Activated CD4-positive, alpha-beta T cell treated with anti-CD3 and anti-CD28 coated beads for 48 hours (primary cell): ENCODE measurements at places on chromosomes 6 and 20.

- DNase-seq = no peak
Observed at GRCh38 chr6:87312860-87313259, 9.5 kb upstream of the SMIM8 start.

DNA sequence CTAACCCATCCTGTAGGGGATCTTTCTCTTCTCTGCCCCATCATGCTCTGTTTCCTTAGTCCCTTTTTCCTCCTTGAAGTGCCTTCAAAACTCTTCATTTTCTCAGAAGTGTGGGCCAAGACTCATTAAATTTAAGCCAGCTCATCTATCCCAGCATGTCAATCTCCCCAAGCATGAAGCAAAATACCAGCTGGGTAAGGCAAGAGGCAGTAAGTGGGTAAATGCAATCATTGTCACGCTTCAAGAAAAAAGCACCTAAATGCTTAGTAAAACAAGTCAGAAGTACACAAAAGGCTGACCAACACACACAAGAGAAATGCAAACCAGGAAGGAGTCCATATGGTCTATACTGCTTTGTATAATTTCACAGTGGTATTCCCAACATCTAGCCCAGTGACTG, 61.5 kb downstream of the COL12A1 start:
- no peak for DNase-seq

DNA sequence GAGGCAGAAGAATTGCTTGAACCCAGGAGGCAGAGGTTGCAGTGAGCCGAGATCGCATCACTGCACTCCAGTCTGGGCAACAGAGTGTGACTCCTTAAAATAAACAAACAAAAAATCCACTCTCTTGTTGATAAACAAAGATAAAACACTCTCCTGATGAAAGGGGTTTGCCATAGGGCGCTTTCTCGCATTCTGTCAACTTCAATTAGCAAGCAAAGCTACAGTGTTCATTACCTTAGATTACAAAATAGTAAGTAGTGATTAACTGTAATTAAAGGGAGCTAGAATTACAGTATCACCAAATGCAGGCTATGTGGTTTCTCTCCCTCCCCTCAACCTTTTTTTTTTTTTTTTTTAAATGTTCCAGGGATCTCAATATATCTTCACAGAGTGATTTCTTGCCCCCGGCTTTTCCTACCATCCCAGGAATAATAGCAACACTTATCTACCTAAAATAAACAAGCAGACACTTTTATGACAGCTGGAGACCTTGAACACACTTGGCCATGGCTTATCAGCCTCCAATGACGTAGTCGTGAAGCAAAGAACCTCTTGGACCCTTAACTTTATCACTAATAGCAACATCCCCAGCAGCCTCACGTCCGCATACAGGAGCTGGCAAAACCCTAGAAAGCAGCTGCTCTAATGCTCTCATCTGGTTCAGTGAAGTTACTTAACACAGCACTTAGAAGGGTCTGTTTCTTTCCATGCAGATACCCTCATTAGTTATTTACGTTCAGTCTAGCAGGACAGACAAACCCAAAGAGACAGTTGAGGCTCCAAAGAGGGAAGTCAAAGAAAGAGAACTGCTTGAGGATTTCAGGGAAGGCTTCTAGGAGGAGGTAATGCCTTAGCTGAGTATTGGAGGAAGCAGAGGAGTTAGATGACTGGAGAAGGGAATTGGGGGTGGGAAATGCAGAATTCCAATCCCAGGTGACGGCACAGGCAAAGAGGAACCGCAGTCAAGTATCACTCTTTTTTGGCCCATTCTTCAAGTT, 37.9 kb upstream of the NEDD9 start:
- DNase-seq = no peak

- DNase-seq = peak; percentile 30
Observed at GRCh38 chr20:56893226-56893917, 264.3 kb downstream of the TFAP2C start.

GRCh38 chr6:43683708-43684455, 3.7 kb downstream of the MRPS18A start:
- DNase-seq = no peak

DNA sequence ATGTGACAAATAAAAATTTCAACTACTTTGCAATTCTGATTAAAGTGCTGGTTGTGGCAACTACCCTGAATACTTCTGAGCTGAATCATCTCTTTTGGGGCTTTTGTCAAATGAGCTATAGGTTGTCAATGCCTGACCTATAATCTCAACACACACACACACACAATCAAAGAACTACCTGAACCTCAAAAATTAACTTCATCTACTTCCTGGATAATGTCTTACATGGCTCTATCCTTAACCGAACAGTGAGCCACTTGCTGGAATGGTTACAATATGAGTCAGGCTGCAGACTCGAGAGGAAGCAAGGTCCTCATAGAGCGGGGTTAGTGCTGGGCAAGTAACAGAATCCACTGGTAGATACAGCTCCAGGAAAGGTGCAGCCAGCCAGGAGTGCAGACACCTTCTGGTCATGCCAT, 70.6 kb upstream of the DST start:
- DNase-seq = no peak

DNA sequence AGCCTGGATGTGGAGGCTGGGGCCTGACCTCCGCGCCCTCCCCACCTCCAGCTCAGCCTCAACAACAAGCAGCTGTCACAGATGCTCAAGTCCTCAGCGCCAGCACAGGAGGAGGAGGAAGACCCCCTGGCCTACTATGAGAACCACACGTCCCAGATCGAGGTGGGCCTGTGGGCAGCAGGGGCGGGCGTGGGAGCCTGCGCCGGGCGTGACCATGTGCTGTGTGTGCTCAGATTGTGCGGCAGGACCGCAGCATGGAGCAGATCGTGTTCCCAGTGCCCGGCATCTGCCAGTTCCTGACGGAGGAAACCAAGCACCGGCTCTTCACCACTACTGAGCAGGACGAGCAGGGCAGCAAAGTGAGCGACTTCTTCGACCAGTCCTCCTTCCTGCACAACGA, 23.5 kb downstream of the UQCC2 start:
- DNase-seq = no peak

DNA sequence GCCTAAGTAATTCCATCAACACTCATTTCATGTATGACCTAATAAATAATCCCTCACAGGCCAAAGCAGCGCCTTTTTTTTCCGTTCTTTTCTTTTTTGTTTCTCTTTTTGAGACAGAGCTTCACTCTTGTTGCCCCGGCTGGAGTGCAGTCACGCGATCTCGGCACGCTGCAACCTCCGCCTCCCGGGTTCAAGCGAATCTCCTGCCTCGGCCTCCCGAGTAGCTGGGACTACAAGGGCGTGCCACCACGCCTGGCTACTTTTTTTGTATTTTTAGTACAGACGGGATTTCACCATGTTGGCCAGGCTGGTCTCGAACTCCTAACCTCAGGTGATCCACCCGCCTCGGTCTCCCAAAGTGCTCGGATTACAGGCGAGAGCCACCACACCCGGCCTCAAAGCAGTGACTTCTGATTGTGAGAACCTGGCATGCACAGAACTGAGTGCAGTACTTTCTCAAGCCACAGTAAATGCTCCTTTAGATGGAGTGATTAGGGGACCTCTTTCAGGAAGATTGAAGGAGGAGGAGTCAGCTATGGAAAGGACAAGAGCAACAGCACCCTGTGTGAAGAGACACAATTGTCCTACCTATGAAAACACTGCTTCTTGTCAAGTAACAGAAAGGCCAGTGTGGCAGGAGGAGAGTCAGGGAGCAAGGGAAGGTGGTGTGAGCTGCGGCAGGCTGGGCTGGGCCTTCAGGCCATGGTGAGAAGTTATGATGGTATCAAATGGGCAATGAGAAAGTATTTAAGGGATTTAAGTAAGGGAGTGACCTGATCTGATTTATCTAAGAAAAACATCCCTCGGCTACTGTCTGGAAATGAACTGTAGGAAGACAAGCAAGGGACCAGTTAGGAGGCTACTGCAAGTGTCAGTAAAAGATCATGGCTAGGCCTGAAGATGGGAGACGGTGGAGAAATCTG, 1.7 kb upstream of the SCAF8 start:
- DNase-seq = no peak

DNA sequence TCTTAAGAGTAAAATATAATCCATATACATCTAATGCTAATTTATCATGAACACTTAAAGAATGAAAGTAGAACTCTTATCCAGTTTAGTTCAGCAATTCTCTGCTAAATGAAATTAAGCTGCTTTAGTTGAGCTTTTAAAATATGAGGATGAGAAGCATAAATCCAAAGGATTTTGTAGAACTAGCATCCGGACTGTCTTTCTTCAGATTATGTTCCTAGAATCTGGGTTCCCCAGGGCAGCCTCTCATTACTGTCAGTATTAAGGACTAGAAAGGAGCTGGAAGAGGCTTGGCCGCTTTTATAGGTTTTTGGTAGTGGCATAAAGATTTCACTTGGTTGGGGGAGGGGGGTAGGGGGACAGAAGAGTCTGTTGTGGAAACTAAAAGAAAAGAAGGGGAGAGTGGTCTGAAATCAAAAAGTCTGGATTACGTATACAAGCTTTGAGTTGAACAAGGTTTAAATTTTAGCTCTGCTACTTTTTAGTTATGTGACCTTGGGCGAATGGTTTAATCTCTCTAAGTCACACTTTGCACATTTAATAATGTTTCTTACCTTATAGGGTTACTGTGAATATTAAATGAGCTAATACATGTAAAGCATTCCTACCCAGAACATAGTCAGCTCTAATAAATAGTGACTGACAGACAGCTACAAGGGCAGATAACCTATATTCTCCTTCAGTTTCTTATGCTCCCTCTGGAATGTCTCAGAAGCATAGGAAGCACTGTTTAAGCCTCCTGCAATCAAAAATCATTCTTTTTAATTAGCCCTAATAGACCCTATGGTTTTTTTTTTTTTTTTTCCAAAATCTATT, 3.7 kb downstream of the SGK1 start:
- no peak for DNase-seq

DNA sequence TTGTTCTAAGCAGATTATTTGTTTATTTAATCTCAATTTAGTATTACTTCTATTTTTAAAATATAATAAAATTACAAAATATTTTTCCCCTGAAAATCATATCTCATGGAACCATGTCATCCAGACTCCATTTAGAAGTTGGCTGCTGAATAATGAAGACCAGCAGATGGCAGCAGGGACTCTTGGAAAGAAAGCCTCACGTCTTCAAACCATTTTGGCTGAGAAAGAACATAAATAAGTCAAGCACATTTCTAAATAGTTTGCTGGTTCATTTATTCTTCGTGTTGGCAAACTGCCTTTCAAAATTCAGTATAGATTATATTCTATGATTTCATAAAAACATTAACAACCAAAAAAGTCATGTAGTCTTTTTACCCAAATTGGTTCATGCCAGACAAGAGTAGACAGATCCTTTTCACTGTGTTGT, 71.7 kb downstream of the RCAN2 start:
- DNase-seq = peak; percentile 45
